ENCODE measurements at places on chromosomes 2 and 18.

DNA sequence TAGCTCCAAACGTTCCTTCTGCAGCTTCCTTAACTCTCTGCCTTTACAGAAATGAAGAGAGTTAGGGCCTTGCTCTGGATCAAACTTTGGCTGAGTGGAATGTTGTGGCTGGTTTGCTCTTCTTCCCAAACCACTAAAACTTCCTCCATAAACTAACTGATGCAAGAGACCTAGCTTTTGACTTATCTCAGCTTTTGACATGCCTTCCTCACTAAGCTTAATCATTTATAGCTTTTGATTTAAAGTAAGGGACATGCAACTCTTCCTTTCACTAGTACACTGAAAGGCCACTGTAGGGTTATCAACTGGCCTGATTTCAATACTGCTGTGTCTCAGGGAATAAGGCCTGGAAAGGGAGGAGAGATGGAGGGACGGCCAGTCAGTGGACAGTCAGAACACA is 8.3 kb downstream of the PXDN start:
- DNase-seq, result no peak

- DNase-seq, result no peak
Observed at GRCh38 chr2:195016841-195017240, 640.2 kb upstream of the SLC39A10 start.

DNA sequence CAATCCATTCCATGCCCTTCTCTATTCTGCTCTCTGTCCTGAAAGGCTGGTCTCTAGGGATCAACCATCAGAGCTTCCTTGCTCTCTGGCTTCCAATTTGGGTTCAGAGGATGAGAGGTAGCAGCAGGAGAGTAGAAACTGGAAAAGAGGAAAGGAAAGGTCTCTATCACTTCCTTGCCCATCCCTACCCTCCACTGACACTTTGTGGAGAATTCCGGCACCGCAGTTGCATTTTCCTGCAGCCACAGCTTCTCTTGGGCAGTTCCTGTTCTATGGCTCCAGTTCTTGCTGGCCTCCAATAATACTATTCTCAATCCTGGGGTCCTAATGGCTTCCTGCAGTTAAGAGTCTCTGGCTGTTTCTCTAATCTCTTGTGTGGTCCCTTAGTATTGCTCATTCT is 13.3 kb upstream of the IMPACT start:
- no peak for DNase-seq

DNA sequence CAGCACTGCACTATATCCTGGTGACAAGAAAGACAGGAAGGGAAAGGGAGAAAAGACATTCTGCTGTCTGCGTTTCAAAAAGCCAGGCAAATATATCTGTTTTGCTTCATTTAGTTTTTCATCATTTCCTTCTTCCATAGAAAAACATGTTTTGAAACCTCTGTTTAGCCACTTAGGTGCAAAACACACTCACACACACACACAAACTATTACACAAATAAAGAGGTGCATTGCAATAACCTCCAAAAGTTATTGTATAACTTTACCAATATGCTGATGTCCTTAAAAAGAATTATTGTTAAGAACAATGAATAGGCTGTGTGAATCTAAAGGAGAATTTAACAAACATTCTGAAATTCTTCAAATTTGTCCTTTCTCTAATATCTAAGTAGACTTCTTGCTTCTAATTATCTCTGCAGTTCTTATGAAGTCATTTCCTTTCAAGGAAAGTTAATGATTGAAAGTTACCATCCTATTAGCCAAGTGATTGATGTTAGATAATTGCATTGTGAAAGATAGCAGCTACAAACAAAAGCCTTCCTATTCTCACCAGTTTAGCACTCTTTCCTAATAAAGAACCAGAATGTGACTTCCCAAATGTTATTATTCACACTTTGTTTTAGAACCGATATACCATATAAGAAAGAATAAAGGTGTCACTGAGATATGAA is 516.7 kb downstream of the KCNJ3 start:
- no peak for DNase-seq
